ENCODE measurements at places on chromosomes 1 and 21.

GRCh38 chr1:6260961-6261614 lies at the start of gene GPR153:
Gene GPR153, minus strand, starts transcription at chr1:6261098. Its CDS starts 6,193 bp downstream, at chr1:6254905.
- peak; percentile 34 for DNase-seq

DNA sequence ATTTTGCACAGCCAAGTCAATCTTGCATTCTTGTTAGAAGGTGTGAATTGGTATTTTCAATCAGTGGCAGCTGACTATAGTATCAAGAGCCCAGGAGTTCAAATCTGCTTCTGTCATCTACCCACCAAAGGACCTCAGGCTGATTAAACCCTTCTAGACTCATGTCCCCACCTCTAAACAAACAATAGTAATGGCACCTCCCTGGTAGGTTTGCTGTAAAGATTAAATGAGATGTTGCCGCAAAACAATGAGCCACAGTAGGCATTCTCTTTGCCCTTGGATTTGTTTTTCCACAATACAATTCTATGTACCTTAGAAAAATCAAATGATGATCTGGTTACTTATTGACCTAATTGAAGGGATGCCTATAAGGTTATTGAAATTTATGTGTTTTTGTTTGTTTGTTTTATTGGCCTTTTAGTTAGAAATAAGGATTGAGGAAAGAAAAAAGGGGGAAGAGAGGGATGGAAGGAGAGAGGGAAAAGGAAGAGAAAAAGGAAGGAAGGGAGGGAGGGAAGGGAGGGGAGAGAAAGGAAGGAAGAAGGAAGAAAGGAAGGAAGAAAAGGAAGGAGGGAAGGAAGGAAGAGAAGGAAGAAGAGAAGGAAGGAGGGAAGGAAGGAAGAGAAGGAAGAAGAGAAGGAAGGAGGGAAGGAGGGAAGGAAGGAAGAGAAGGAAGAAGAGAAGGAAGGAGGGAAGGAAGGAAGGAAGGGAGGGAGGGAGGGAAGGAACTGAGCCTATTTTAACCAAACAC lies 110.7 kb downstream of the ETS2 start:
- DNase-seq = no peak

DNA sequence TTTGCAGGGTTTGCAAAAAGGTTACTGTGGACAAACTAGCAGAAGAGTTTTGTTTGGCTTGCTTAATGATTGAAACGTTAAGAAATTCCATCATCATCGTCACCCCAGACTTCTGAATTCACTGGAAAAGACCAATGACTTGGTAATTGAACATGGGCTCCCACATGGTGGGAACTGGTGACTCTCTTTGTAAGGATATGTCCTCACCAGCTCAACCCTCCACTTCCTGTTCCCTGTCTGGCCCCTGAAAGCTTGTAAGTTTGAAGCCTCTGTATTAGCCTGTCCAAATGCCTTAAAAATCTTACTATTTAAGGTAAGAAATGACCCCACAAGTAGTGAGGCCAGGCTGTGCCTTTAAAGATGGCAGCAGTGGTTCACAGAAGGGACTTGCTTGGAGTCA lies 9.7 kb downstream of the SYT6 start:
- no peak for DNase-seq

DNA sequence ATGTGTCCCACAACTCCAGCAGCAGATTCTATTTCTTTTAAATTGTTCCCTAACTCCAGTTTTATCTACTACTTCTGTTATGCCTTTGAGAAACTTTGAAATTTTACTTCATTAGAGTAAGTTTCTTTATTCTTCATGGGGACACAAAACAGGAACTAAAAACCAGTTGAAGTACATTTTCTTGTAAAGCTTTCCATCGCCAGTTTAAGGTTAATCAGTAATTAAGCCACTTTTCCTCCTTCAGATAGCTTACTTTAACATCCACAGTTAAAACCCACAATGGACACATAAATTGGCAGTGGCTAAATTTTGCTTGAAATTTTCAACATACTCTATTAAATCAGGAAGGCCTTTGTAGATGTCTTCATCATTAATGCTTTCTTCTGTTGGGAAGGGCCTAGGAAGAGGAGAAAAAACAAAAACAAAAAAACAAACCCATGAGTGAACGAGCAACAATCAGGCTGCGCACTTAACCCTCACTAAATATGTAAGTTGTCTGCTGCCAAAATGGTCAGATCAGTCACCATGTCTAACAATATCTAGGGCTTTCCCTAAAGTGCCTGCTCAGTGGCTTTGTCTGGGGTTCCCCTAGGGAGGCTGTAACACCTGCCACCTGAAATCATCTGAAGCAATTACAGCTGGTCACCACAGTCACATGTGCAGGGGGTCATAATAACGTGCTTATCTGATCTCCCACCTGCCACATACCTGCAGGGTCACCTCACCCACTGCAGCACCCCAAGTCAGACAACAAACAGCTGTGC lies 187.9 kb downstream of the VAV3 start:
- no peak for DNase-seq

GRCh38 chr1:186841599-186841998 lies 12.8 kb downstream of the PLA2G4A start:
- no peak for DNase-seq

GRCh38 chr1:107935396-107936064 lies 29.4 kb downstream of the VAV3 start:
- peak; percentile 16 for DNase-seq

DNA sequence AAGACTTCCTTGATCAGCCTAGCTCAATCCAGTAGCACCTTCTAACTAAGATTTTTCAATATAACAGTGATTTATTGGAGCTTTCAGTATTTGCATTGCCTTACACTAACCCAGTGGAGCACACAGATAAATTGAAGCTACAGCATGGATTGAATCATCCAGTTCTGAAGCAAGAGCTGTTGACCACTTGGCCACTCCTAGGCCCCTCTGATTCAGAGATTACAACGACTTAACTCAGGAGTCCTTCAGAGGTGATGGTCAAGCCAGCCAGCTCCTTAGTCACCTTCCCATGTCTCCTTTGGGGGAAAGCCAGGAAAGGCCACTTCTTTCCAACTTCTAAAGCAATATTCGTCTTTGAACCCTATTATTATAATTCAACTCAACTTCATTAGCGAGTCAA lies 151.8 kb downstream of the TENT5C start:
- peak; percentile 57 for DNase-seq

DNA sequence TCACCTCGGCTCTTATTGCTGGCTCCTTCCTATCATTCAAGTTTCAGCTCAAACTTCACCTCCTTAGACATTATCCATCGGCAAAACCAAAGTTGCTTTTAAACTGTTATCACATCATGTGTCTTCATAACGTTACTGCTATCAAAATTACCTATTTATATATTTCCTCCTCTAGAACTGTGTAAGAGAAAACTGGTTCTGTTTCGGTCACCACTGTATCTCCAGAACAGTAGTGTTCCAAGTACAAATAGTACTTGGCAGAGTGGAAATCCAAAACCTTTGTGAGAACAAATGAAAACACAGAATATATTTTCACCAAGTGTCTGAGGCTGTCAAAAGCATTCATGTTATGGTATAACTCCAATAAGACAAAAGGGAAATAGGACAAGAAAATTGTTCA lies 9.1 kb downstream of the ZRANB2 start:
- DNase-seq = no peak

DNA sequence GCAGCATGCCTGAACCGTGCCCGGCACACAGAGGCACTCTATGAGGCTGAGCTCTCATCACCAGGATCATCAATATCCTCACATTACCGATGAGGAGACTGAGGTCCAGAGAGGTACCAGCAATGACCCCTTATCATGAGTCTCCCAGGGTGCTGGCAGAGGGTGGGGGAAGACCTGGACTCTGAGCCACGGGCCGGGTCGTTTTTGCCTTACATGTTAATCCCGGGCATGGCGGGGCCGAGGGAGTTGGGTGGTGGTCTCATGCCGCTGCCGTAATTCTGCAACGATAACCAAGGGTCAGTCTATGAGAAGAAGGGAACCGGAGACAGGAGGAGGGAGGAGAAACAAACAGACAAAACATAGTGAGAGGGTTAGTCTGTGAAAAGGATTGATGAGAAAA lies 43.1 kb downstream of the MRPL37 start:
- DNase-seq = no peak

GRCh38 chr1:115343200-115343737 lies 5.2 kb upstream of the NGF start:
- DNase-seq = peak; percentile 24

DNA sequence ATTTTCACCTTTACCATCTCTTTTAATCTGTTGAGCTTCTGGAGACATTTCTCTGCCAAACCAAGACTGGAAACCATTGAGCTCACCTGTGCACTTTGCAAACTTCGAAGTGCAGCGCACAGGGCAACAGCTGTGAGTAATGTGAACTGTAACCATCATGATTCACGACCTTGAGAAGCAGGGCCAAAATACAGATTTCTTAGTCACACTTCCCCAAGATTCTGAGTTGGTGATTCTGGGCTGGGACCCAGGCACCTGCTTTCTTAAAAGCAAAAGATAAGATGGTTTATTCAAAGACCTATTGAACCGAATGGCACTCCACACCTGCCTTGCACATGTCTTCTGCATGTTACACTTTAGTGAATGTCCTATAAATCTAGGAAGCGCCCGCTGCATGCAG lies 10.2 kb downstream of the AGTRAP start:
- DNase-seq = no peak

- DNase-seq = no peak
Observed at GRCh38 chr1:162716123-162716522, 74.4 kb upstream of the HSD17B7 start.

GRCh38 chr1:53516181-53516580 lies 57.0 kb downstream of the DMRTB1 start:
- DNase-seq = no peak

- DNase-seq = no peak
Observed at GRCh38 chr1:66704177-66704875, 47.9 kb upstream of the DYNLT5 start.

Data from fibroblast of skin of right biceps (primary cell).